ENCODE measurements at places on chromosomes 12 and 14.

- no peak for DNase-seq
These were observed 5.1 kb downstream of the AKAP3 start for GRCh38 chr12:4643747-4644146.

DNA sequence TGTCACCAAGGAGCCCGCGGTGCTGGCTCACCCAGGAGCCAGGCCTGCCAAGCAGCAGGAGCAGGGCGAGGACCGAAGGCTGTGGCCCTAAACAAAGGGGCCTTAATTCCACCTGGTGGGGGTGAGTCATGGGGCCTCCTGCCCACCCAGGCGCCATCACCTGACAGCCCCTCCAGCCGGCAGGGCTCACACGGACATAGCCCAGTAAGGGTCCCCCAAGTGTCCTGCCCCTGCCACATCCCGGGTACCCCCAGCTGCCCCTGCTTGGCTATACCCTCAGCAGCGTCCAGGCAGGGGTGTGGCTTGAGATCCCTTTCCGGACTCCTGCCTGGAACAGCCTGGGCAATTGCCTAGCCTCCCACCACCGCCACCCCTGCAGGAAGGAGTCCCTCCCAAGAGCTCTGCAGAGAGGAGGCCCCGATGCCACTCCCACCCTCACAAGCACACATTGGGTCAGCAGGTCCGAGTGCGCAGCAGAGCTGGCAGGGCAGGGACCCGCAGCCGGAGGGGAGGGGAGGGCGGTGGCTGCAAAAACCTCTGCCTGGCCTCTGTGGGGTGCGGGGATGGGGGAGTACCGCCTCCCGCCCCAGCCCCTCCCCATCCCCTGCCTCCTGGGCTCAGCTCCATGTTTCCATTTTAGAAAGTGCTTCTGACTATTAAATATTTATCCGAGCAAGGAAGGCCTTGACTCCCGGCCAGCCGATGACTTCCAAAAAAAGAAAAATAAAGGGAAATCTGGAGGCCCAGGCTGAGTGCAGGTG lies 4.6 kb downstream of the AHNAK2 start:
- DNase-seq = no peak

DNA sequence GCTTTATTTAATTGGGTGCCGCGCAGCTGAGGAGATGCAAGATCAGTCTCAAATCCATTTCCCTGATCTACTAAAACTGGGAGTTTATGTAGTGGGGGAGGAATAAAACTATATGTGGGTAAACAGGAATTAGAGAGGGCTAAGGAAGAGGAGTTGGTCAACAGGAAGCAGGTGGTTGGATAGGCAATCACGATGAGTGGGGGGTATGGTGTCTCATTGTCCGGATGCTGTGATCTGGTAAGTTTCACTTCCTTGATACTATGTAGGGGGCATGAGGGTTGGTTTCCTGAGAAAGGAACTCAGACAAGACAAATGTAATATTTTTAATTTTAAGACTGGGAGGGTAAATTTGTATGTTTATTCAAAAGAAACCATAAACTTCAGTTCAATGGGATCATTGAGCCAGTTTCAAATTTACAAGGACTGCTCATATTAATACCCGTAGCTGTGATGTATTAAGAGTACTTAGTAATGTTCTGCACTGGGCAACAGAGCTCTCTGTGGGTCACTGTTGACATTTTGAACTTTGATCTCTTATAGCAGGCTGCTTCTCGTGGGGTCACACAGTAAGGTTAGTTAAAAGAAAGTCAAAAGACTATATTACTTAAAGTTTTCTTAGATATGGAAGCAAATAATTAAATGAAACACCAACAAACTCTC lies 786.2 kb upstream of the FBXO33 start:
- no peak for DNase-seq

DNA sequence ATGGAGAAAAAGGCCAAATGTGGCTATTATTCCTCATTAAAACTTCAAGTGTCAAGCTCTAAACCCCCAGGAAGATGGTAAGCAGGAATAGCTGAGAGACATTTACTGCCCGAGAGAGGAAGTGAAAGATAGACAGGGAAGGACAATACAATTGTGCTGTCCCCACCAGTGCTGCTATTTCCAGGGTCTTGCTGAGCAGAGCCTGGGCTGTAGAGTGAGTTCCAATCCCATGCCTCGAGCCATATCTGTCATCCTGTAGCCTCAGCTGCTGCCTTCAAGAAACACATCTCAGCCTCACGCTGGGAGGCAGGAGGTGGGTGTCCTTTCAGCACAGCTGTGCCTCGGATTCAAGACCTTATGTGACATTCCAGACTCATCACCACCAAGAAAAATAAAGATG lies 114.0 kb downstream of the RPAP3 start:
- no peak for DNase-seq

GRCh38 chr12:129657179-129657578 lies 246.6 kb downstream of the TMEM132D start:
- no peak for DNase-seq

DNA sequence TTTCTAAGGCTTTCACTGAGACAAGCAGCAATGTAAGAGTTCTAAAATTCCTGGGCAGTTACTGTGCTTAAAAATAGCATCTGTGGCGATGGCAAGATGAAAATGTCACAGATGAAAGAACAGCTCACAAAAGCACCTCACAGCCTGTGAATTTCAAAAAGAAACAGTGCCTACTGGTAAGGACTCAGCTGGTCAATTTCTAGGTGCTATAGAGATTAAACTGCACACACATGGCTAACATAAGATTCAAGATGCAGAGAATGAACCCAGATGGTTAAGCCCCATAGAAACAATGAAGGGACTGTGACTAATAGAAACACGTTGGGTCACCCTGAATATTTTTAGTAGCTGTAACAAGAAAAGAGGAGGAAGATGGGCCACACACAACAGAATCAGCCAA lies 12.0 kb upstream of the IL26 start:
- DNase-seq = no peak

DNA sequence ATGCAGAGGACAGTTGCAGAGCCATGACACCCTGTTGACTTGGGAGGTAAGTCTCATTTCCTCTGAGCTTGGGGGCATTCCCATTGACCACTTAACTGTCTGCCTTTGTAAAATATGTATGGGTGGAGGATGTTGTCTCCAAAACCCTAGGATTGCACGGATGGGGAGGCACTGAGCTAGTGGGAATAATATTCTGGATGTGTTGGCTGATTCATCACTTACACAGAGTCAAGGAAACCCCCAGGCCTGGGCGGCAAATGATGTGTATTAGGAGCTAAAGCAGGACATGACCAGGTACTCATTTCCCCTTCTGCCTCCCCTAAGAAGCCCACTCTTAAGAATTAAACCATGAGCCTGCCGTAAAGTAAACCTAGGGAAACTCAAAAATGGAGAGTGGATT lies 319.4 kb downstream of the VRK1 start:
- no peak for DNase-seq

DNA sequence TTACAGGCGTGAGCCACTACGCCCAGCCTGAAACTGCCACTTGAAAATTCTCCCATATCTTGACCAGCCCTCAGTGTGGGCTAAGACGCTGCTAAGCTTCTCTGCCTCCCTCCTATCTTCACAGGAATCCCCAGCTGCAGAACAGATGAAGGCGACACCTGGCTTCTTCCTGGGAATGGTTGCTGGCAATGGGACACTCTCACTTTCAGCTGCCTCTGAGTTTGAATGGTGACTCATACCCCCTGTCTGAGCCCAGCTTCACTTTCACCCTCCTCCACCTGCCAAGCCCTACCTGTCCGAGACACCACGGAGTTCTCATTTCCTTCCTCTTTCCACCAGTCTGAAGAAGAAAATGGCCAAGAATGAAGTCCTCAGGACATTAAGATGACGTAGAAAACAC lies 18.3 kb upstream of the VASH1 start:
- no peak for DNase-seq

GRCh38 chr14:104800015-104800770 lies 708 bp upstream of the ZBTB42 start:
- no peak for DNase-seq

- no peak for DNase-seq
These were observed 1.8 kb downstream of the AHNAK2 start for GRCh38 chr14:104976198-104977007.

DNA sequence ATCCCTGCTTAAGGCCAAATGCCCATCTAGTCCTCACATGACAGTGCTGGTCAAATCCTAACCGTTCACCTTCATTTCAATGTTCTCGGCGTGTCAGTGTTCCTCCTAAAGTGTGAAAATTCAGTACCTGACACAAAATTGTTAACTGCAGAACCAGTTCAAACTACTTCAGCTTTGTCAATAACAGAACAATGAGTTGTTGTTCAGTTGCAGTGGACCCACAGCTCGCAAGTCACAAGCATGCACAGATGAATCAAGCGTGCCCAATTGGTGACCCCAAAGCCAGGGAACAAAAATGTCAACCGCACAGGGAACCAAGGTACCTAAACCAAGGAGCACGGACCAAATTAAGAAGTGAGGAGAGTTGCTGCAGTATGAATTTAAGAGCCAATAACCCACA lies 23.2 kb downstream of the NRDE2 start:
- no peak for DNase-seq

DNA sequence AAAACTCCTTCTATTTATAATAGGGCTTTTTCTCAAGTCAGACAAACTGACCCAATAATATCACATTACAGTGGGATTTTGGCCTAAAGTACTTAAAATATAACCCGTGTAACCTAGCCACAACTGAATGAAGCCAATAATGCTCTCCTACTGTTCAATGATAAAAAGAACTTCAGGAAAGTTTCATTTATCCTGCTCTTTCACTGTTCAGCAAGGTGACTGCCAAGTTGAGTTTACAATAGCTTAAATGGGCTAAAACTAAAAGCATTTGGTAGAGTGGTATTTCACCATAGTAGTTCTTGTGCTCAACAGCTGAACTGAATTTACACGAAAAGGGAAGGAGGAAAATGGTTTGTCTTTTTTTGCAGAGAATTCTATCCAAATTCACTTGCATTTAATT lies 49.8 kb downstream of the CNTN1 start:
- no peak for DNase-seq

- no peak for DNase-seq
These were observed 22.5 kb downstream of the FBRSL1 start for GRCh38 chr12:132512197-132513069.

DNA sequence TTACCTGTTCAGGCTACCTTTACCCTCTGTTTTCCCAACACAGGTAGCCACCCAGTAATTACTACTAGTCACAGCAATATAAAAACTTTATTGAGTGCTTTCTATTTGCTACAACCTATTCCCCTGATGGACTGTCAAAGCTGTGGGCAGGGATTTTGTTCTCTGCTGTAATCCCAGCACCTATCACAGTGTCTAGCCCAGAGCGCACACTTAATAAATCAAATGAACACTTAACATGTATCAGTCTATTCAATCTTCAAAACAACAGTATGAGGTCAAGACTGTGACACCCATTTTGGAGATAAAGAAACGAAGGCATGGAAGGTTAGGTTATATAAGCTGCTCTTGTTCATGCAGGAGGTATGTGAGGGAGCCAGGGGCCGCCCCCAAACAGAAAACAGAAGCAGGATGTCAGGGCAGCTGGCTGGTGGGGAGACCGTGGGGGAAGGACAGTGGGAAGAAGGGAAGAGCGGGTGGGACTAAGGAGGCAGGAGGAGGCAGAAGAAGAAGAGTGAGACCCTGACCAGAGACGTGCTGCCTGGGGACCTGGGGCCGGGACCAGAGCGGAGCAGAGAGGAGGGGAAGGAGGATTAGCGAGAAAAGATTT lies 1.7 kb downstream of the TNFRSF1A start:
- DNase-seq = no peak

DNA sequence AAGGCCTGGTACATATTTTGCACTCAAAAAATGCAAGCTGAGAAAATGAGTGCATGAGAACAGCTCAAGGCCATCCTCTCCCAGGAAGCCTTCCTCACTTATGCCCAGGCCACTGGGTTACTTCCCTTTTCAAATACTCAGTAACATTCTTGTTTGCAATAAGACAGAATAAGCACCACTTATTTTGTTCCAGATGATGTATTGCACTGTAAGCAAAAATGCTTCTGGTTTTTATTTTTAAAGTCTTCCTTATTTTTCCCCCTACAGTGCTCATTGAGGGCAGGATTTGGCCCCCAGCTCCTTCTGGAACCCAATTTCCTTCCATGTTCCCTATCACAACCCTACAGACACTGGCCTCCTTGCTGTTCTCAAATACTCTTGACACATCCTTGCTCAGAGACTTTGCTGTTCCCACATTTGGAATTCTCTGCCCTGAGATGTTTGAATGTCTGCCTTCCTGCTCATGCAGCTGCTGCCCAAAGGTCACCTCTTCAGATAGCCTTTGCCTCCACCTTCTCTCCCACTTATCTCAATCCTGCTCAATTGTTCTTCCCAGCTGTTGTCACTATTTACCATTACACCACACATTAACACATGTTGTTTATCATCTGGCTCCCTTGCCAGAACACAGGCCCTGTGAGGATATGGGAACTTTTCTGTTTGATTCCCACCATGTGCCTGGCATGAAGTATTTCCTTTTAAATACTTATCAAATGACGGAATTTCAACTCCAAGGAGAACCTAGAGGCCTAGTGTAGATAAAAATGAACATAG lies 49.9 kb downstream of the IFNG start:
- no peak for DNase-seq

GRCh38 chr14:74239848-74240793 lies 872 bp downstream of the VSX2 start:
- DNase-seq = no peak

DNA sequence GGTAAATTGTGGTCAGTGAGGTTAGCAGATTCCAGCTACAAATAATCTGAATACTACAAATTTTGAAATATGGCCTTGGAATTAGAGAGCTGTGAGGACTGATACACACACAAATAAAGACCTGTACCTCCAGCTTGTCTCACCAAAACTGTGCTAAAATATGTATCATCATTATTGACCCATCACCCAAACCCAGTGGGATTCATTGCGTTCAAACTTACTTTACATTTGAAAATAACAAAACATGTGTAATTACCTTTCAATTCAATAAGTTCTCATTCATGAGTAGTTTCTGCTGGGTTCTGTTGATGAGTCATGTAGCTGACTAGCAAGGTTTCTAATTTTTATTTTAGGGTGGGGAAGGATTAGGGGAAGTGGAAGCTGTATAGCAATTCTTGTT lies 170.9 kb downstream of the MSRB3 start:
- DNase-seq = no peak

DNA sequence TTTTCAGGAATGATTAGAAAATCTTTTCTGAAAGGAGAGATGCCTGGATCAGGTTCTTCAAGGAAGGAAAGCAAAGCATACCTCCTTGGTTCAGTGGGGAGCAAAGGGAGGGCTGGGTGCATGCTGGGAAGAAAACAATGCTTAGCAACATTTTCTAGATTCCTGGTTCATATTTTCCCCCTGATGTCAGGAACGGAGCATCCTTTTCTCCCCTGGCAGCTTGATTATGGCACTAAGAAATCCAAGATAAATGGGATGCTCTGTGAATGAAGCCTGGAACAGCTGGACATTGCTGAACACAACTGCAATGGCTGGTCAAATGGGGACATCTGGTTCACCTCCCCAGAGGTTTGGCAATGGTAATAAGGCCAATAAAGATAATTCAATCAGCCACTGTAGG lies 50.9 kb downstream of the KCNA5 start:
- no peak for DNase-seq

DNA sequence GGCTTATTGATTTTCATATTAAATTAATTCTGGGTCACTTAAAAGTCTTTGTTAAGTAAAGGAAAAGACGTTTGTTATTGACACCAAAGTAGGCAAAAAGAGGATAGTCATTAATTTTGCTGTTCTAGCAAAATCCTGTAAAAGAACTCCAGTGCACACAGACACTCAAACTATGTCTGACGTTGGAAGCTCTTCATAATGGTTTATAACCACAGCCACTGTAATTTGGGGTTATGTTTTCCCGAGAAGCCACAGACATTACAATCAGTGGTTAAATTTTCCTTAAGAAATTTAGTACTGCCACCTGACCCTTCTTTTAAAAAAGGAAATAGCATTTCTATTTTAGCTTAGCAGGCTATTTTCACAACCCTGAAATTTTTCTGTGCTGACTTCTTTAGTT lies 267.5 kb downstream of the CCDC91 start:
- no peak for DNase-seq
